ENCODE measurements at places on chromosomes 5 and 9.

DNA sequence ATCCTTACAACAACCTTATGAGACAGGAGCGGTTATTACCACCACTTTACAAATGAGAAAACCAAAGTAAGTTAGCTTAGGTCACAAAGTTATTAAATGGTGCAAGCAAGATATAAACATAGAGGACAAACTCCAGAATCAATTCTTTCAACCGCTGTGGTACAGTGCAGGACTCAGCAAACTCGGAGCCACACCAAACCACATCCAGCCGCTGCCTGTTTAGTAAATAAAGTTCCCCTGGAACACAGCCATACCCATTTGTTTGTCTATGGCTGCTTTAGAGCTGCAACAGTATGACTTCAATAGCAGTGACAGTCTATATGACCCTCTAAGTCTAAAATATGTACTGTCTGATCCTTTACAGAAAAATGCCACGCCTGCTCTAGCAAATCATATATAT is 1567.2 kb upstream of the WWC1 start:
- DNase-seq, result no peak

DNA sequence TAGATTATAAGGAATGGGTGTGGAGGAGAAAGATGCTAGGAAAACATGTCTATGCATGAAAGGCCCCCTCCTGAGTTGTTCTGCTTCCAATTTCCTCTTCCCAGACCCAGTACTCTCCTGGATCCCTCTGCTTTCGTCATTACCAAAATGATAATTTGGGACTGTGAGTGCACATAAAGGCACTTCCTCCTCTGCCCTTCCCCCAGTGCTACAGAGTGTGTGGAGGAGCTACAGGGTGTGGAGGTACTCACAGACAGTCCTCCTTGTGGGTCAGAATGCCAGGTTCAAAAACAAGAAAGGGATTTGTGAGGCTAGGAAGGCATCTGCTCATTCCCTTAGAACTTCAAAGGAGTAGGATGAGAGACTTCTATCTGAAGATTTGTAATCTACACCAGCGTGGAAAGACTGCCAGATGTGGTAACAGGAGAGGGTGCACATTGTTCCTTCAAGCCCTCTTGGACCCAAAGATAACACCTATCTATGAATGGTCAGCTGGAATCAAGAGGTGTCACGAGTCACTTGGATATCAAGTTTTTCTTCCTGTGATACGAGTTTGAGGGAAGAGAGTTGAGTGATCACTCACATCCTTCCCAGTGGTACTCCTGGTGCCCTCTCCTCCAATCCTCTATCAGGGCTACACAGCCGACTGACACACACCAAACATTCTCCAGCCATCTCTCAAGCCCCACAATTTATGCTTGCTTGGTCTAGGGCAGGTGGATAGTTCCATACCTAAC is 201.1 kb downstream of the EPB41L4A start:
- DNase-seq, result no peak

DNA sequence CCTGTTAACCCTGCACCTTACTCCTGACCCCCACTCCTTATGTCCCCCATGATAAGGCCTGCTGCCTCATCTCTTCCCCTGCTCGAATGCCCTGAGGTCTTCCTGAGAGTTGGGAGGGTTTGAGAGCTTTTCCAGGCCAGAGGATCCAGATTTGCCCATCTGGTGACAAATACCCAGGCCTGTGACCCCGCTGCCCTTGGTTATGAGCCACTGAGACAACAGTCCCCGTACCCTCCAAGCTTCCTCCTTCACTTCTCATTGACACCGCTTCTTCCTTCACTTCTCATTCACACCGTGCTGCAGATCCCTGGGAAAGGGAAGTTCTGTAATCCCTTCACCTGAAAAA is 593 bp downstream of the GM2A start:
- no peak for DNase-seq

DNA sequence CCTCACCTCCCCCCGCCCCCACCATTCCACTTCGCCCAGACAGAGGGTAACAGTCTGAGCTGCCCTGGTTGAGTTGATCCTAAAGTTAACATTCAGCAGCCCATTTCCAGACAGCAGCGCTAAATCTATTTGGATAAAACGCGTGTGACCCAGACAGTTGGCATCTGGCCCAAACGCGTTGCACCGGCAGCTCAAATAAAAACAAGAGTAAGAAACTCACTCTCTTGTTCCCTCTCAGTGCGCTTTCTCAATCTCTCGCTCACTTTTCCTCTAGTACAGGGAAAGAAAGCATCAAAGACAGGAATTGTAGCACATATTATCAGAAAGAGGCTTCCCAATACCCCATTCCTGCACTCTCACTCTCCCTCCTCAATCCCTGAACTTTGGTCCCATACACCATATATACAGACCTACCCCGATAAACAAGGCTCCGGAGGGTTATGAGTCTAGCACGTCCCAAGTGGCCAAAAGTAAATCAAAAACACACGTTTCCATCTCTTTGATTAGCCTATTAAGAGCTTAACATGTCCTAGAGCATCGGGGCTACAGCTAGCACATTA is 1.3 kb downstream of the ADAMTS6 start:
- DNase-seq, result peak; percentile 93

Data from fibroblast of skin of abdomen (primary cell).